ENCODE measurements at places on chromosomes 11 and 22. TPM values are rescaled to one million over a fixed set of nuclear protein-coding genes. Genes with fewer than 3 reads are reported as not detected.

DNA sequence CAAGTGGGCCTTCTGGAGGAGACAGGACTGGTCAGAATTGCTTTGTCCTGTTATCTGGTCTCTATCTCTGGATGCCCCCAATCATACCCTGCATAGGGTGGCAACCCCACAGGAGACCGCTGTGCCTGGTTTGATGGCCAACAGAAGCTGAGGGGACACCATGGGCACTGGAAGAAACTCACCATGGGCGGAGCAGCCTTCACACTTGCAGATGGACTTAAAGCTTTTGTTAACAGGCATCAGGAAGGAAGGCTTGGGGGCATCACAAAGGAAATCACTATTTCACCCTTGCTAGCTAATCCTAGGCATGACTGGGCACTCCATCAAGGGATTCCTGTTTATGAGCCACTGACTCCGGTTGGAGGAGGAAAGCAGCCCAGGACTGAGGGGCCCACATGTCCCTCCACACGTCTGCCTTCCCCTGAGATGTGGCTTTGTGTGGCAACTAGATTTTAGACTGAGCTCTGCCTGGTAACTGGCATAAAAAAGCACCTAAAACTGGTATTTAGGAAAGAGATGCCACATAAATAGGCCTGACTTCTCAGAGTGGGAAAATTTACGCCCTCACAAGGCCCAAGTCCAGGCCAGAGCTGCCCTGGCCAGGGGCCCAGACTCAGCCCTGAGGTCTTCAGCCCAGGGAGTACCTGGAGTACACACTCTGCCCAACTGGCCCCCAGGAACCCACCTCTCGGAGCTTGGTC, 57.0 kb upstream of the LYVE1 start:
- no peak for DNase-seq

GRCh38 chr11:60900673-60901404, 5.5 kb downstream of the PRPF19 start:
- no peak for DNase-seq

GRCh38 chr22:20418211-20418788, 19.3 kb downstream of the SCARF2 start:
- DNase-seq = peak; percentile 76

GRCh38 chr11:68048681-68049508, 10.1 kb downstream of the TCIRG1 start:
- DNase-seq = no peak

The OTOG gene
- 0.12 TPM for total RNA-seq

The KCNK7 gene
- total RNA-seq = 1.1 TPM

The CDC45 gene
- total RNA-seq = 1.6 TPM

The OR10D3 gene
- total RNA-seq = not detected
